ENCODE measurements at places on chromosomes 1 and 21.

DNA sequence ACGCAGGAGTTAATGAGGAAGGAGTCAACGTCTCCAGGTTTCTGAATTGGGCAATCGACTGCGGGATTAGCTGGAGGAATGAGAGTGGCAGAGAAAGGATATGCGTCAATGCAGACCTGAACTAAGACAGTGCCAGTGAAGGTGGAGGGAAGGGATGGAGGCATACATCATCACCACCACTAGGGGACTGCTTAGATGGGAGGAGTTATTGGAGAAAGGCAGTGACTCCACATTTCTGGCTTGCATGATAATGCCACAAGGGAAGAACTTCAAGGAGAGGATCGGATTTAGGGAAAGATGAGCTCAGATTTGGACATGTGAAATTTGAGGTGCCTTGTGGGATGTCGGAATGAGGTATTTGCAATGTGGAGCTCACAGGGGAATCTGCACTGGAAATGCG is 17.5 kb downstream of the VASH2 start:
- no peak for DNase-seq

DNA sequence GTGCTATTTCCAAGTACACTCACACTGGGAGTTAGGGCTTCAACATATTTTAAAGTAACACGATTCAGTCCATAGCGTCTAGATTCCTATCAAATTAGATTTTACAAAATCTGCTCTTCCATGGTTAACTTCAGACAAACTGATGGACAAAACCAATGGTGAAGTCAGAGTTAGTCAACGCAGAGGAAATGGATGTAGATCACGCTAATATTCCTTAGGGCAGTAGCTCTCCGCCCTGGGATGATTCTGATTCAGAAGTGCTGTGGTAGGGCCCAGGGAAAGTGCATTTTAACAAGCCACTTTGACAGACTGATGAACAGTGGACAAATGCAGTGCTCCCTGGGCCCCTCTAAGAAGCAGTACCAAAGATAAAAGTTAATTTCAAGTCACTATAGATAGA is 83.2 kb downstream of the HIVEP3 start:
- DNase-seq = no peak

- DNase-seq = no peak
Measured at GRCh38 chr1:246020211-246020954, 486.7 kb downstream of the SMYD3 start.

DNA sequence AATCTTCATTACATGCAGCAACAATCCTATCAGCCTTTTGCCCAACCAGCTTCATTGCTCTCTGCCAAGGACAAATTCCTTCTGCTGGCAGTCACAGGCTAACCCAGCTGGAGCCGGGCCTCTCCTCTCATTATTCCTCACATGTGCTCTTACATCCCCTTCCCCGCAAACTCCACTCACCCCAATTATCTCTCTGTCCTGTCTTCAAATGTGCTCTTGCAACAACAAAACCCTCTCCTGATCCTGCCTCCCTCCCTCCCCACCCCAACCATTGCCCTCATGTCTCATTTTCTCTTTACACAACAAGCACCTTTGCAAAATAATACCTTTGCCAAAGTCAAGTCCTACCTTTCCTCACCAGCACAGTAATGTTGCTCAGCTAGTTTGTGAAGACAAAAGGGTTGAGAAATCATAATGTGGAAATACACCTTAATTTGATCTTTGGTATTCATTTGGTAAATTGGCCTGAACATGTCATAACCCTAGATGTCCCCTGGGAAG is 36.0 kb upstream of the DHCR24 start:
- DNase-seq = no peak

GRCh38 chr1:167862432-167863076 is 51.4 kb downstream of the ADCY10 start:
- no peak for DNase-seq
